ENCODE measurements at places on chromosomes 1 and 21.

DNA sequence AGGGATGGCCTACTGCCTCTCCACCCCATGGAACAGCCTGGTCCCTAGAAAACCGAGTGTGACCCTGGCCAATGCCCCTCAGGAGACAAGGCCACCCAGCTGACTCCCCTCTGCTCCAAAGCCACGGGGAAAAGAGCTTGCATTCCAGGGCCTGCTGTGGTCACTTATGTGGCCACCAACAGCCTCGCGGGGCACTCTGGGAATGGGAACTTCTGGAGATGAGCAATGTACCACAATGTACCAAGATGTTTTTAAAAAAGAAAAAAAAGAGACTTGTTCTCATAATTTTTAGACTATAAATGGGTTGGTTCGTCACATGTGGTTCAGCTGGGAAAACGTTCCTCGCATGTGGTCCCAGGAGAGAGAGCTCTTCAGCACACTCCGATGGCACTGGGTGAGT is 62.8 kb downstream of the SLC66A1 start:
- no peak for DNase-seq

DNA sequence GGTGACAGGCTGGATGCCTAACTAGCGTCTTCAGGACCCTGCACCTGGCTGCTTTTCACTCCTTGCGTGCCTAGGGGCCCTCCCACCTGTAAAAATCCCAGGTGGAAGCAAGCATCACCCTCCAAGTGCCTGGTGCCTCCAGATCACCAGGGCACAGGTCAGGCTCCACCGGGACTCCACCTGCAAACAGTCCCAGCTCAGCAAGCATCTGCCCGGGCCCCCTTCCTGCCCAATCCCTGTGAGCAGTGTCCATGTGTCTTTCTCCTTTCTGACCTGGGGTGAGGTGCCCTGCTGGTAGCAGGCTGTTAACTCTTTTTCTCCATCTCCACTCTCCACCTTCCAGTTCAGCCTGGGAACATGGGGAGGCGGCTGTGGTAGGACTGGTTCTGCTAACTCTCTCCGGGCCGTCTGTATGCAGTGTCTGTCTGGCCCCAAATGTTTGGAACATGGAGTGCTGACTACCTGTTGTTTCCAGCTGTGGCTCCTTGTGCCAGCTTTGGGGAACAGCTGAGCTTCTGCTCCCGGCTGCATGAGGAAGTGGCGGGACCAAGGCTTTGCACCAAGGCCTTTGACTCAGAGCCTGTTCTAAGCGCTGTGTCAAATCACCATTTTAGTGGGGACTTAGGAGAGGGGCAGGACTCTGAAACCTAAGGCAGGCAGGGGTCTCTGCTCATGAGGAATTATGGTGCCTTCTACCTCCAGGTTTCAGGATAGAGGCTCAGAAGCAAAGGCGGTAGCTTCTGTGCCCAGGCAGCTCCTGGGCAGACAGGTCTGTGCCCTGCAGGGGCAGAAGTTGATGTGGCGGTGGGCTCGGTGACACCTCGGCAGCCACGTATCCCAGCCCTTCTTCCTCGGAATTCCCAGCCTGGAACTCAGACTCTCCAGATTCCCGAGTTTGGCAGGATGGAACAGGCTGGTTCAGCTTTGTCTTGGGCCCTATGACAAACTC is 5.5 kb downstream of the GPR137B start:
- DNase-seq: no peak

DNA sequence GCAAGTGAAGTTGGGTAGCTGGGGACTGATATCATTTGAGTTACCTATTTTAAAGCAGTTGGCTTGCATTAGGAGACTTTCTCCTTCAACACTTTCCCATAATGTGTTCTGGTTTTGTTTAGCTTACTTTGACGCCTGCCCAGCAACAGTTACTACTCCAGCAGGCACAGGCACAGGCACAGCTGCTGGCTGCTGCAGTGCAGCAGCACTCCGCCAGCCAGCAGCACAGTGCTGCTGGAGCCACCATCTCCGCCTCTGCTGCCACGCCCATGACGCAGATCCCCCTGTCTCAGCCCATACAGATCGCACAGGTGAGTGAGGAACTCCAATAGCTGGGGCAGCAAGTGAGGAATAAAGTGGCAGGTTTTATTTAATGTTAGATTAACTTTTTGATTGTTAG is 144.3 kb downstream of the CD247 start:
- DNase-seq: no peak

DNA sequence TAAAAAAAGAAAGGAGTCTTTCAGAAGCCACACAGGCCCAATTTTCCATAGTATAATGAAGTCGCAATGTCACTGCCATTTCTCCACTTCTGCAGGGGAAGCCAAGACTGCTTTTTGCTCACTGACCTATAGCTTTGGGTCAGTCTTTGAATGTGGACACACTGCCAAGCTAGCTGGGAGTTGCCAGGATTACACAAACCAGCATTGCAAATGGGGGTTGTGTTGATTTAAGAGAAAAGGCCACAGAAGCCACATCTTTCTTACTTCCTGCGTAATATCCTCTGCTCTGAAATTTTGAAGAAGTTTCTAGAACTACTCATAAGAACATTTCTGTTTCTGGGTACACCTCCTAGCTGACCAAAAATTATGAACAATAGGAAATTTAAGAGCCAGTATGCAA is 45.8 kb upstream of the SAMSN1 start:
- DNase-seq: no peak

- no peak for DNase-seq
These were observed 141.4 kb downstream of the PSMG1 start for GRCh38 chr21:39041816-39042215.

DNA sequence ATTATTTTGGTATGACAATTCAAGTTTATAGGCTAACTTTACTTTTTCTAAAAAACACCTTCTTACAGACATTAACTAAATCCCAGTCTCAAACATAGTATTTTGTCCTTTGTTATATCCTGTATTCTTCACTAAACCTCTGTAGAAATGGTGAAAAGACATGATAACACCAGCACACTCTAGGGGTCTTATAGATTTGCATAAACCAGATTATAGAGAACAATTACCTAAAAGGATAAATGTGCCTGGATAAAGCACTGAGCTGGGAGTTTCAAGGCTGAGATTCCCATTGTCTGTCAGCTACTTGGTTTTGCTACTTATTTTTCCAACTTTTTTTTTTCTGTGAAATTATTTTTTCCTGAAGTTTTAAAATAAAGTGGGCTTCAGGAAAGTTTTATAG is 1288.6 kb upstream of the TMPRSS15 start:
- DNase-seq: no peak

DNA sequence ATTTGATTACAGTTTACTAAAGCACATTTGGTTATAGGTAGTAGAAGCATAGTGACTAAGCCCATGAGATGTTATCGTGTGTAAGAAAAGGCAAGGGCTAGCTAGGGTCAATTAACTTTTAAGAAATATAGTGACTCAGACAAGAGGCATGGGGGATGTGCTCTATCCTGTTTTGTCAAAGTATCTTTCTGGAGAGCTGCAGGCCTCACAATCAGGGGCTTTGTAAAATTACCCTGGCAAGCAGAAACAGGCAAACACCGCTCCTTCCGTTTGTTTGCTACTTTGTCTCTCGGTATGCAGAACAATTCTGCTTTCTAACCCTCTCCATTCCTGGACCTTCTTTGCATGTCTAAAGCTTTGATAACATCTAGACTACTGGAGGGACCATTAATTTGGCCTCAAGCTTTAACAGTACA is 26.1 kb upstream of the ZNF697 start:
- no peak for DNase-seq

DNA sequence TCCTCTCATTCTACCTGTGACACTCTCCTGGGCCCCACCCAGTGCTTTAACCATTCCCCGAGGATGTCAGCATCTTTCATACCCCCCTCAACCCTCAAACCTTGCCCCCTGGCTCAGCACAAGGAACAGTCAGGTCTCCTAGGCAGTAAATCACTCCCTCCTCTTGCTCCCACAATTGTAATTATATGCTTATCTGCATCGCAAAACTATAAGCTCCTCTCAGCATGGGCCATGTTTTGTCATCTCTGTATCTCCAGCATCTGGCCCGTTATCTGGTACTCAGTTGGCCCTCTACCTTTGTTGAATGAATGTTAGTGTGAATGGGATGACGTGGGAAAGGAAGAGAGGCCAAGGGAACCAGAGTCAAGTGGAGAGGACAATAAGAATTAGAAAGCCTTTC is 2.8 kb upstream of the ELOVL1 start:
- DNase-seq: no peak

GRCh38 chr1:150017206-150017750 is 6.8 kb upstream of the OTUD7B start:
- DNase-seq: no peak

DNA sequence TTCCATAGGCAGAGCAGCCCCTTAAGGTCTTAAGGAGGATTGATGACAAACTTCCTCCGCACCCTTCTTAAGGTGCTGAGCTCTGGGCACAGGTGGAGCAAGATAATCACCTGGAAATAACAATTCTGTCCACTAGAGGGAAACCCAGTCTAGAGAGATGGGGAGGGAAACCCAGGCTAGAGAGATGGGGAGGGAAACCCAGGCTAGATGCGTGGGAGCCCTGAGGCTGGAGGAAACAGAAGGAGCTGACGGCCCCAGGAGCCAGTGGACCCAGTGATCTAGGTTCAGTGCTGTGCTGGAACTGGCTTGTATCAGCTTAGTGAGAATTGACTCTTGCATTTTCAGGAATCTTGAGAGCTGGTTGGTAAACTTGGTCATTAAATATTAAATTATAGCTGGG is 17.8 kb upstream of the MYCL start:
- no peak for DNase-seq

DNA sequence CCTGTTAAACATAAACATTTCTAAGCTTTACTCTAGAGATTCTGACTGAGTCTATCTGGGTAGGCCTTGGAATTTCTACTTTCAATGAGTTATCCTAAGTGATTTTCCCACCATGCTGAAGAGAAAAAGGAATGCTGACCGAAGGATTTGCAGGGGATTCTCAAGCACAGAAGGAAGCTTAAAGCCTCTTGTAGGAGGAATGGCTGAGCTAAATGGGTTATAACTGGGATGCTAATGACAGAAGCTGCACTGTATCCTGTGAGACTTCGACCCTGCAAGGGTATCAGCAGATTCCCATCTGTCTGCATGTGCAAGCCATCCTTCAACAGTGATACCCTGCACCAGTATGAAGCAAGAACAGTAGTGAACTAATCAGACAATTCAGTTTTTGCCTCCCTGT is 35.4 kb downstream of the SLC35D1 start:
- DNase-seq: no peak

- no peak for DNase-seq
These were observed 1016.3 kb upstream of the NCAM2 start for GRCh38 chr21:19981938-19982337.

Data from activated gamma-delta T cell (primary cell).